ENCODE measurements at places on chromosomes 3 and 15. TPM values are rescaled to one million over a fixed set of nuclear protein-coding genes. Genes with fewer than 3 reads are reported as not detected.

DNA sequence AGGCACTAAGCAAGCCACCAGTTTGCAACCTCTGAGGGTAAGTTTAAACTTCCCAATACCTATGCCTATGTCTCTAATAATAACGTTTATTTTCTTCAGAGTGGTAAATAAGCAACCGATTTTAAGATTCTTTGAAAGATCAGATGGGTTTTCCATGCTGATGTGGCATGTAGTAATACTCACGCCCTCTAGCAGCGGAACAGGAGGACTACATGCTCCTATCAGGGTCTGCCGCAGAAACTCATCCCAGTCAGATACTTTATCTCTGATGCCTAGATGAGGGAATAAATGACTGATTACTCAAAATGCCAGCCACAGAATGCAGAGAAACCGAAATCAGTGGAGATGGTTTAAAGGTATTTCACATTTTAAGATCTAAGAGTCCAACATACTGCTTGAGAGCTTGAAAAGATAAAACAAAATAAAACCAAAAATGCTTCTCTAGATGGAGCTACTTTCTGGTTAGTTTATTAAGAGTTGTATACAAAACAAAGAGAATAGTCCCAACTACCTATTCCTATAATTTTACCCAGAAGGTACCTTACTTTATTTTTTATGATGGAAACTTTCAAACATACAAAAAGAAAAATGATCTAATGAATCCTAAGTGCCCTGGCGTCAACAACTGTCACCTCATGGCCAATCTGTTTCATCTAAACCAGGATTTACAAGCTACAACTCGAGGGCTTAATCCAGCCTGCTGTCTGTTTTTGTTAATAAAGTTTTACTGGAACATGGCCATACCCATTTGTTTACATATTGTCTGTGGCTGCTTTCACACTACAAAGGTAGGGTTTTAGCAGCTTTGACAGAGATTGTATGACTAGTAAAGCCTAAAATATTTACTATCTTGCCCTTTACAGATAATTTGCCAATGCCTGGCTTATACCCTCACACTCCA is 37.5 kb upstream of the STIMATE start:
- DNase-seq = peak; percentile 52

DNA sequence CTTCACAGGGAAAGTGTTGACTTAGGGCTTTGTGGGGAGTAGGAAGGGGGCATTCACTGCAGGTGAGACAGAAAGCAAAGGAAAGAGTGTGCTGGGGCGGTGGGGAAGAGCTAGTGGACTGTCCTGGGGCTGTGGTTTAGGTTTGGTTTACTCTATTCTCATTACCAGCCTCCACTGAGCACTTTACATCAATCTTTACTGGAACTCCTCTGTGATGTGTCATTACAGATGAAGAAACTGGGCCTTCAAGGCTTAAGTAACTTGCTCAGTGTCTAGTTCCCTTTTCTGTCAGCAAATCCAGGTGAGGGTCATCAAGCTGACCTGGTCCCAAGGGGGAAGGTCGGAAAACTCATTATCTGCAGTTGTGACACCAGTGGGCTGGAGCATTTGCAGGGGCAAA is 120.2 kb upstream of the PFN2 start:
- no peak for DNase-seq

- no peak for DNase-seq
Observed at GRCh38 chr3:13016083-13016720, 57.0 kb downstream of the IQSEC1 start.

- DNase-seq = no peak
Observed at GRCh38 chr3:35663471-35663870, 24.1 kb downstream of the ARPP21 start.

GRCh38 chr3:111917300-111917699 is 58.2 kb downstream of the PHLDB2 start:
- no peak for DNase-seq

GRCh38 chr15:63160638-63161037 is 3.4 kb upstream of the RPS27L start:
- no peak for DNase-seq

GRCh38 chr3:172057059-172057458 is 17.7 kb downstream of the FNDC3B start:
- DNase-seq = no peak

DNA sequence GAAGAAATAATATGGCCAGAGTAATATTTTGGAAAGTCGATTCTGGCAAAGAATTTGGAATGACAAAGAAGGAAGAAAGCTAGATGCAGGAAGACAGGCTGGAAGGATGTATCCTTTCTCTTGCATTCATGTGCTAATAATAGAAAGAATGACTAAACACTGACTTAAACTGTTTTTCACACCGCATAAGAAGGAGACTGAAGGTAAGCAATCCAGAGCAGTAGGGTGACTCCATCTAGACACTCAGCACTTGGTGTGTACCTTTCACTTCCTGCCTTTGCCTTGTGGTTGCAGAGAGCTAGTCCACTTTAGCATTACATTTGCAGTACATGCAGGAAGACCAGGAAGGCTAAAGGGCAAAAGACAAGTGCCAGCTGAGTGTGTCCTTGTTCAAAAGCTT is 234.6 kb downstream of the RBMS3 start:
- DNase-seq = no peak

DNA sequence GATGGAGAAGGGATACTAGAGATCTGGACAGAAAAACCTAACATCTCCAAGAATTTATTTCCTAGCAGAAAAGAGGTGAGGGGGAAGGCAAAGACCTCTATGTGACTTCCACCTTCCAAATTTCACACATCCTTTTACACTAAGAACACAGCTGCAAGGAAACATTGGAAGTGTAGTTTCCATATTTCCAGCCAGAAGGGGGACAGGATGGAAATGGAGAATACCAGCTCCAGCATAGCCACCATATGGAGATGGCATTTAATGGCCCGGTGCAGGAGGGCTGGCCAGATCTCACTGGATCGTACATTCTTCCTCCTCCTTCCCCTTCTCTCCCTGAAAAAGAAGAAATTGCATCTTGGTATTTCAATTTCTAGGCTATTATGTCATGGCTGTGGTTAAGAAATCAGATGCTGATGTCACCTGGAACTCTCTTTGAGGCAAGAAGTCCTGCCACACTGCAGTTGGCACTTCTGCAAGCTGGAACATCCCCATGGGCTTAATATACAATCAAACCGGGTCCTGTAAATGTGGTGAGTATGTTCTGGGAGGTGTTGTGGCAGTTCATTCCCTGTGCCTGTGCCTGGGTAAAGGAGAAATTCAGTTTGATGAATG is 36.9 kb upstream of the TF start:
- no peak for DNase-seq

DNA sequence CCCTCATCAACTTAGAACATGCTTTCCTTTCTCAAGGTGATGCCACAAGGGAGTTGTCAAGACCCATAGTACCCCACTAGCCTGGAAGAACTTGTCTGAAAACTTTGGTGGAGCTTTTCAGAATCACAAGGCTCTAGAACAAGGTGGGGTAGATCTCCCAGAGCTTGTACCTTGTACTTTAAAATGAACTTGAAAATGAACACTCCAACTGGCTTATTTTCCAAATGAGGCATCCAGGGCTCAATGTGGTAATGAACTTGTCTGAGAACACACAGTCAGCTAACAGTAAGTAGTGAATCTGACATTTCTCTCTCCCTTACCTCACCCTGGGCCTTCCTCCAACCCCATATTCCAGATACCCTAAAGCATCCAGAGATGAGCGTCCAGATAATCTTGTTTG is 81.8 kb upstream of the THBS1 start:
- no peak for DNase-seq

DNA sequence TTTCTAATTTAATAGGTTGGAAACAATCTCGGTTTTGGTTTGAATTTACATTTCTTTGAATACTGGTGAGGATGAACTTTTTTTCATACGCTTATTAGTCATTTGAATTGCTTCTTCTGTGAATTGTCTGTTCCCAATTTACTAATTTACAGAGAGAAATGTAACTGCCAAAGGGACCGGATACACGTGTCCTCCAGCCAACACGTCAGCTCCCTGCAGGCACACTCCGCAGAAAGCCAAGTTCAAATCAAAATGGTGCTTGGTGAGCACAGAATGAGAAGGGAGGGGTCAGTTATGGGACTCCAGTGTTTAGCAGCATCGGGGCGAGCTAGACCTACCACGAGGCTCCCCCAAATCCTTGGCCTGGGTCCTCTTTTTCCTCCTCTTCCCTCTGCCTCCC is 10.8 kb upstream of the TSEN2 start:
- DNase-seq = no peak

GRCh38 chr15:46174122-46174521 is 539.3 kb downstream of the SQOR start:
- DNase-seq = no peak

GRCh38 chr3:8996681-8997121 is 33.4 kb upstream of the RAD18 start:
- DNase-seq = peak; percentile 64

GRCh38 chr15:79067072-79067833 is 23.3 kb downstream of the RASGRF1 start:
- peak; percentile 5 for DNase-seq

GRCh38 chr3:45943207-45943846 is at the start of gene CXCR6:
Gene CXCR6 (plus strand): TSS chr3:45943464. CDS start chr3:45946482, 3,018 bp downstream.
- DNase-seq = no peak

DNA sequence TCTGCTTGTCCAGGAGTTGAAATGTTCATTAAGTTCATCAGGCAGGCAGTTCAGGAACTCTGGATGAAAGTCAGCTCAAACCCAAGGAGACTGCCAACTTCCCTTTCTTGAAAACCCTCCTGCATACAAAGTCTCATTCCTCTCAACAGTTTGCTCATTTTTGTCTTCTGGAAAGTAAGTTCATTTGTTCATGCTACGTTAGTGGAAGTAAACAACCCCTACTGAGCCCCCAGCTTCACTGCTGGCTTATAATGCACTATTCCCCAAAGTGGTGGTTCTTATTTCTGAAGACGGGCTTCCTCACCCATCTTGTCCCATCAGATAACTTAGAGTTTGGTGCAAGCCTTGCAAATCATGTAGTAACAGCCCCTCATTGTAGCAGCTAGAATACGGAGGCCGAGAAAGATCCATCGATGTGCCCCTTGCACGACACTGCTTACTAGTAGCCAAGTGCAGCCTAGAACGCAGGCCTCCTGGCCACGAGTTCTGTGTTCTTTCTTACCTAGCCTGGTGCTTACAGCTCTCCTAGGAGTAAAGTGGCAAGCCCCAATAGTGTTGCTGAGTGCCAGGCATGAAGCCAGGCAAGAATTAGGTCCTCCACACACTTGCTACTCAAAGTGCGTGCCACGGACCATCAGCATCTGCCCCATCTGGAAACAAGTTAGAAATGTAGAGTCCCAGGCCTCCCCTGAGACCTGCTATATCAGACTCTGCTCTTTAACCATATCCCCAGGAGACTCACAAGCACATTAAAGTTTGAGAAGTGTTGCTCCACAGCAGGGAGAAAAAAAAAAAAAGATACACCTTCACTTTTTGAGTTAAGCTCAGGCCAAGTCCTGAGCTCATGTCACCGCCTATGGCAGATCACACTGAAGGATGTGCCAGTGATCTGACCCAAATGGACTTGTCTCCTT is 82.5 kb downstream of the RFTN1 start:
- DNase-seq = no peak

DNA sequence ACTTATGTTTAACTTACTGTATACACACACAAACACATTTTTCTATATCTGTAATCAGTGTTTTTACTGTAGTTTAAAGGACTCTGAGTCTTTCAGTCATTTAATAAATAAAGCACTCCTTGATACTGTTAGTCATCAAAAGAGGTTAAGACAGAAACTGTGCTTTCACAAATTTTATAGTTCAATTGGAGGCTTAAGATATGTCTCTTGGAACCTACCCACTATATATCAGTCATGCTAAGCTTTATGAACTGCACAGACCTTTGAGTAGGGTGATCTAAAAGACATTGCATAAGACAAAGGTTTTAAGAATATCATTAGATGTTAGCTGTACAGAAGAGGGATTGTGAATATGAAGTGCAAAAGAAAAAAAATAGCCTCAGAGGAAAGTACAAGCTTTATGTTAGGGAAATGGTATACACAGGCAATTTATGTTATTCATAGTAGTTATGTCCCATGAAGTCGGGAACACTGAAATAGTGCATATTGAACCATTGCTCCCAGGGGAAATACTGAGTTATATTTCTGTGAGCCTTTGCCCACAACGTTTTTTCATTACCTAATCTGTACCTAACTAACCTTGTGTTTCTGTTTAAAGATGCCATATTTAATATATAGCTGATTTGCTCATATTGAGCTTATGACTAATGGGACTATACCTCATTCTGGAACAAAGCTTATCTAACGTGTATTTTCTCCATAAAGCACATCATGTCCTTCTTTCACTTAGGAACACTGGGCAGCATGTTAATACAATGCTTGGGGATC is 19.7 kb downstream of the CHMP2B start:
- DNase-seq = no peak

DNA sequence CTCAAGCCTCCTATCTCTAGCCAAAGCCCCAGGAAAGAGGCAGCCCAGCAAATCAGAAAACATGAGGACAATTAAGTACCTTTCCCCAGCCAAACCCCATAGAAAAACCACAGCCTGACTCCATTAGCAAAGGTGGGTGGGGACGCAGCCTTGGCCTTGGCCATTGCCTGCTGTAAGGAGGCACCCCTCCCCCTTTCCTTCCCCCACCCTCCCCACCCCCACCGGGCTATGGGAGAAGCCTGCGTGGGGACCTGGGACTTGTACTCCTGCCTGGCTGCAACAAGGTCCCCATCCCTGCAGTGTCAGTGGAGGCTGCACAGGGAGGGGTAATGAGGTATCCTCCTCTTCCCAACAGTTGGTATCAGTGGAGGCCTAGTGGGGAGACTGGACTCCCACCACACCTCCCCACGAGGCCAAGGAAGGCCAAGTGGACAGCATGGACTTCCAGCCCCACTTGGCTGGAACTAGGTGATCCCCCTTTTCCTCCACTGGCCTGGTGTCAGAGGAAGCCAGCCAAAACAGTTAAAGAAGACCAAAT is 20.5 kb downstream of the PRR23E start:
- no peak for DNase-seq

DNA sequence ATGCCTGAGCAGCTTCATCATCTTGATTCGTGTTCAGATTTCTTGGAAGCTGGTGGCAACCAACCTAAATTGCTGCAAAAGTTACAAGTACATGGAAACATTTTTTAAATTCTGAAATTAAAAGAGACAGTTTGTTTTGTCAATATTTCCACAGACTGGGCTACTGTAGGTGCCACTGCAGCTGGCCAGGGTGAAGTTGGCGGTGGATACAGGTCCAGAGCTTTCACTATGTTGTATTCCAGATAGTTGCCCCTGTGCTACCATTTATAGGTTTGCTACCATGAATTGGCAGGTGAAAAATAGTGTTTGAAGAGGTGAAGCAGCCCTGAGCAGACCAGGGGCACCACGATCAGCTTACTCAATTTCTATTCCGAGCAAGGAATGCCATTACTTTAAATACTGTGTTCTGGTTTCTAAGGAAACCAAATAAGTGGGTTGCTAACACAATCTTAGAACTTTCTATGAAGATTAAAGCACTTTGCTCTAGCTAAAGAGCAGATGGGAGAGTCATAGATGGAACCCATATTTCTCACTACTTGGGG is 21.2 kb upstream of the SHC4 start:
- DNase-seq = no peak

GRCh38 chr3:73049319-73049718 is 12.1 kb upstream of the EBLN2 start:
- DNase-seq = no peak

GRCh38 chr15:60384526-60385126 is 13.2 kb downstream of the ANXA2 start:
- no peak for DNase-seq

- no peak for DNase-seq
Observed at GRCh38 chr15:99537344-99537743, 28.4 kb upstream of the MEF2A start.

GRCh38 chr3:178500631-178501030 is 35.6 kb upstream of the KCNMB2 start:
- no peak for DNase-seq

Gene FILIP1L
- 22.7 TPM for total RNA-seq

Gene UNC13C
- total RNA-seq = 3.2 TPM

Gene POC1A
- 32.2 TPM for total RNA-seq

Gene B2M
- total RNA-seq = 273 TPM

Gene SPTBN5
- 2.3 TPM for total RNA-seq
